Pulmonary artery endothelial cell (primary cell): ENCODE measurements at places on chromosomes 3 and 15. TPM values are rescaled to one million over a fixed set of nuclear protein-coding genes. Genes with fewer than 3 reads are reported as not detected.

GOLGA6L7 gene
- not detected in 2 replicates for total RNA-seq

GRCh38 chr3:128681369-128681829, 30.8 kb upstream of the RPN1 start:
- no peak for DNase-seq

DNA sequence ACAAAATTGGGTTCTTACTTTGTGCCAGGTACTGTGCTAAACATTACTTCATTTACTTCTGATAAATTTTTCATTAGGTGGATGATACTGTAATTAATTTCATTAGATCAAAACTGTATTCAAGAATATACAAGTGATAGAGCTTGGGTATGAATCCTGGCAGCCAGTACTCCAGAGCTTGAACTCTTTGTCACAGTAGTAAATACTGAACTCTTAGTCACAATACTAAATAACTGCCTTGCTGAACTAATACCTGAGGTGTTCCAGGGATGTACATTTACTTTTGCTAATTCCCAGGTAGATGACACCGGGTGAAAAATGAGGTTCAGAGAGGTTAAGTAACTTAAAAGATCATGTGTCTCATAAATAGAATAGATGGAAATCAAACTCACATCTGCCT, 20.3 kb downstream of the FXR1 start:
- DNase-seq, result no peak

- no peak for DNase-seq
Observed at GRCh38 chr3:160464321-160464720, 14.7 kb upstream of the TRIM59 start.

DNA sequence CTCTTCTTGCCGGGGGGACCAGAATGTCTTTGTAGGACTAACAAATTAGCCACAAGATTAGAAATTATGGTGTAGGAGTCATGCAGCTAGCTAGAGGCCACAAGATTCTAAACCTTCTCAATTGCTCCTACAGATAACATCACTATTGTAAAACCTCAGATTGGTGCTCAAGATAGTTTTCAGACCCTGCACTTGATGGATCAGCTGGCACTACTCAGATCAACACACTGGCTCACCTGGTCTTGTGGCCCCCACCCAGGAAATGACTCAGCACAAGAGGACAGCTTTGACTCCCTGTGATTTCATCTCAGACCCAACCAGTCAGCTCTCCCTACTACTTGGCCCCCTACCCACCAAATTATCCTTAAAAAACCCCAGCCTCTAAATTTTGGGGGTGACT, 124.1 kb upstream of the RASGRP1 start:
- DNase-seq, result no peak

CHL1 gene
- total RNA-seq, result not detected in 2 replicates

LARP6 gene
- total RNA-seq, result 11.4 and 23.9 TPM in 2 replicates

DNA sequence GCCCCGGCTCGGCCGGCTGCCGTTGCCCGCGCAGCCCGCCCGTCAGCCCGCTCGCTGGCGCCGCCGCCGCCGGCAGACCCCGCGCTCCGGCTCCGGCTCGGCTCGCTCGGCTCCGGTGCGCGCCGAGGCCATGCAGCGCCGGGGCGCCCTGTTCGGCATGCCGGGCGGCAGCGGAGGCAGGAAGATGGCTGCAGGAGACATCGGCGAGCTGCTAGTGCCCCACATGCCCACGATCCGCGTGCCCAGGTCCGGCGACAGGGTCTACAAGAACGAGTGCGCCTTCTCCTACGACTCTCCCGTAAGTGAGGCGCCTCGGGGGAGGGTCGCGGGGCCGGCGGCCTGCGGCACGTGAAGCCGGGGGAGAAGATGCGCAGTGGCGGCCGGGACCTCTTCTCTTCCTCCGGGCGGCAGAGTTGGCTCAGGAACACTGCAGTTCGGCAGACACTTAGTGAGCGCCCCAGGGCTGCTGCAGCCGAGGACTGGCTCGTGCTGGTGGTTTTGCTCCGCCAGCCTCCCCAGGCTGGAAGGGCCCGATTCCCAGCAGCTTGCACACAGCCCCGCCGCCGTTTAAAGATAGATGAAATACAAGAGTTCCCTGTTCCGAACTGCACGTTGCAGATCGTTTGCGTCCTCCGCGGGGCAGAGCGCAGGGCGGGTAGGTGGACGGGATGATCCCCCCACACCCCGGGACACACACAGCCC, 407 bp downstream of the USP13 start:
- peak; percentile 39 for DNase-seq

DNA sequence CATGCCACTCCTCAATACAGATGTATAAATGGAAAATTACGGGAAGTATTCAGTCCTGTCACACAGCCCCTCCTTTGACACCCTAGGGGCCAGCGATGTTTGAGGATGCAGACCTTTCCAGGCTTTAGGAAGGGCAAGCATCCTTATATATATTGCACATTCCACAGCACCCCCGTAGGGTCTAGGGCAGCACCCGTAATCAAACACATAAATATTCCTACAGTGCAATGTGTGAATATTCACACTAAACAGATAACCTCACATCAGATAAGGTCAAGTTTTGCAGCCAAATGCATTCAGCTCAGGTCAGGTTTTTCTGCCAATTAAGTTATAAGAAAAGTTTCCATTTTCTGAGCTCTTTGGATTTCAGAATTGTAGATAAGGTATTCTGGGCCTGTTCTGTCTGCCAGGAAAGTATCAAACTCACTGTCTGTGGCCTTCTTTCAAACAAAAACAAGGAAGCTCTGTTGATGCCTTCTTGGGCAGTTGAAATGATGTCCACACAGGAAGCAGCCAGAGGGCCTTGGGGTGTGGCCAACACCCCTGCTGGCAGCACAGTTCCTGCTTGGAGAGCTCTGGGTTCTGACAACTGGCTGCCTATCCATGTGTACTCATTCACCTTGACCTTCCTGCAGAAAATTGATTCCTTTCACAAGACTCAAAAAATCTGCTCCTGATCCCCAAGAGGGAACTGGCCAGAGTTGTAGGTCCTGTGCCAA, 427.0 kb downstream of the NTRK3 start:
- no peak for DNase-seq

GRCh38 chr3:190260301-190260700, 61.9 kb downstream of the CLDN1 start:
- no peak for DNase-seq

- no peak for DNase-seq
Observed at GRCh38 chr15:67100801-67101581, 35.6 kb downstream of the SMAD3 start.

DNA sequence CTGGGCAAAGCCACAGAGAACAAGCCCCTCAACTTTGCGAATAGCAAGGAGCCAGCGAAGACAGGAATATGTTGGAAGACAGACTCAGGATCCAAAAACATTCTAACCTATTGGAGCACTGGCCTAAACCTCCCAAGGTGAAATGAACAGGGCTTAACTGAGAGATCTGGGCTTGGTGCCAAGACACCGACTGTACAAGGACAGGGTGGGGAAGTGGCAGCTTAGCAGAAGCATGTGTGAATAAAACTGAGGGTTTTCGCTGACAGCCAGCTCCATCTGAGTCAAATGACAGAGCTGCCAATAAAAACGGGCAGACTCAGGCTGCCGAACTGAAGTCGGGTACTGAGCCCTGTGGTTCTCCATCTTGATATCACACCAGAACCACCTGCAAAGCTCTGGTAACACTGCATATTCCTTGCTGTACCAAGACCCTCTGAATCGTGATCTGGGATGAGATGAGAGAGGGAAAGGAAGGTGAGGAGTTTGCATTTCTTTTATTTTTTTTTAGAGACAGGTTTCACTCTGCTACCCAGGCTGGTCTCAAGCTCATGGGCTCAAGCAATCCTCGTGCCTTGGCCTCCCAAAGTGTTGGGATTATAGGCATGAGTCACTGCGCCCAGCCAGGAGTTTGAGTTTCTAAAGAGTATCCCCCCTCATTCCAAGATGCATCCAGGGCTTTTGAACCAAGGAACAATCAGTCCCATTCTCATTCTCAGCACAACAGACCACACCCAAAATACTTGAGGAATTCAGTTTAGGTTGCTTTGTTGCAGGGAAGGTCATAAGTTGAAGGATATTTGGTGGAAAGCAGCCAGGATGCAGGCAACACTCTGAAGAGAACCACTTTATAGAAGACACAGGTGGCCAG, 6.0 kb upstream of the PLCB2 start:
- peak; percentile 15 for DNase-seq

DNA sequence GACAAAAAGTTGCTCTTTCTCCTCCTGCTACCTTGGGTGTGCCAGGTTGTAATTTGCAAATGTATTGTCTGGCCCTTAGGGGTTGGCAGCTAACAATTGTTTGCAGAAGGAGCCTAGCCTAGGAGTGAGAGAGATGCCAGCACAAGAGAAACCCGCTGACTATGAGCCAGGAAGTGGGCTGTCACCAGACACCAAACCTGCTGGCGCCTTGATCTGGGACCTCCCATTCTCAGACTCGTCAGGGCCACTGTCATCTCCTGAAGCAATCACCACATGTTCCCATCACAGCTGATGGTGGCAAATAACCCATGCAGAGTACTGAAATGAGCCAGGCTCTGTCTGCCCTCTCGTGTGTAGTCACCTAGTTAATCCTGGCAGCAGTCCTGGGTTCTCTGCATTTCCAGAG, 406.4 kb upstream of the NPAP1 start:
- no peak for DNase-seq

GRCh38 chr3:150035301-150035779, 64.6 kb upstream of the PFN2 start:
- no peak for DNase-seq

DNA sequence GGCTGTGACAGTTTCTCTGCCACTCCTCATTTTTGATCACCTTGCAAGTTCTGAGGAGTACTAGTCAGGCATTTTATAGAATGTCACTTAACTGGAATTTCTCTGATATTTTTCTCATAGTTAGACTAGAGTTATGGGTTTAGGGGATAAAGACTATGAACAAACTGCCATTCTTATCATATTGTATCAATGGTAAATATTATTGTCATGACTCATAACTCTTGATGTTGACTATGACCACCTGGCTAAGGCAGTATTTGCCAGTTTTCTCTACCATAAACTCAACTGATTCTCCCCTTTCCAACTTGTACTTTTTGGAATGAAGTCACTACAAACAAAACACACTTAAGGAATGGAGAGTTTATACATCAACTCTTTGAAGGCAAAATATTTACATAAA, 22.7 kb upstream of the OR5K1 start:
- DNase-seq, result no peak

MRPL46 gene
- total RNA-seq, result 19.7 and 19.9 TPM in 2 replicates

- DNase-seq, result no peak
Observed at GRCh38 chr3:123194552-123194951, 7.2 kb upstream of the SEC22A start.

REC114 gene
- total RNA-seq, result not detected in 2 replicates

ITIH1 gene
- not detected in 2 replicates for total RNA-seq

ELP6 gene
- total RNA-seq, result 33.8 and 36.8 TPM in 2 replicates

DNA sequence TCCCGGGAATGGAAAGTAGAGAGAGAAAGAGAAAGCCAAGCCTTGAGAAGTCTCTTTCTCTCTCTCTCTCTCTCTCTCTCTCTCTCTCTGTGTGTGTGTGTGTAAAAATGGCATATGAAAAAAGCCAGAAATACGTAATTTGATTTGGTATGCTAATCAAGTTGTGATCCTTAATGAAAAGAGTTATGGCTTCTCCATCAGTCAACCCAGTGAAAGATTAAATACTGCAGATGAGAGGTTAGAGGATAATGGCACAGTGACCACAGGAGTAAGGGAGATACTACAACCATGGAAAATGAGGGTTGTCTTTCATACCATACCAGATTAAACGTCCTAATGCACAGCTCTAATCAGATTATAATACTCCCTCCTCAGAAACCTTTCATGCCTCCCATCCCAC, 193.5 kb upstream of the SOX2 start:
- DNase-seq, result no peak

GRAMD1C gene
- total RNA-seq, result 19.0 and 20.2 TPM in 2 replicates

DNA sequence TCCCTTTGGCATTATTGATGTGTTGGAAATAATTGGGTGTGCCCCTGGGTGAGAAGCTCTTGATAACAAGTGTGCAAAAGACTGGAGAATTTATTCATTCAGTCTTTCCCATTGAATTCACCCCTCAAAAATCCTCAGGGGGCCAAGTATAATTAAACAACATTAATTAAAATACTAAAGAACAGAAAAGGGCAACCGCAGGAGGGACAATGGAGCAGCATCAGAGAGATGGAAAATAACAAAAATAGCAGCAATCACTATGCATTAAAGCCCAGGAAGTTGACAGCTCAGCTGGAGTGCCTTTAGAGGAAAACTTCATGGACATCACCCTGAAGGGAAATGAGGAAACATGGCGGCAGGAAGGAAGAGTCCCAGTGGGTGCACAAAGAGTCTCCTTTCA, 227.6 kb downstream of the MINAR1 start:
- DNase-seq, result no peak

TMEM212 gene
- total RNA-seq, result not detected in 2 replicates

UBA7 gene
- 29.5 and 42.2 TPM in 2 replicates for total RNA-seq

DNA sequence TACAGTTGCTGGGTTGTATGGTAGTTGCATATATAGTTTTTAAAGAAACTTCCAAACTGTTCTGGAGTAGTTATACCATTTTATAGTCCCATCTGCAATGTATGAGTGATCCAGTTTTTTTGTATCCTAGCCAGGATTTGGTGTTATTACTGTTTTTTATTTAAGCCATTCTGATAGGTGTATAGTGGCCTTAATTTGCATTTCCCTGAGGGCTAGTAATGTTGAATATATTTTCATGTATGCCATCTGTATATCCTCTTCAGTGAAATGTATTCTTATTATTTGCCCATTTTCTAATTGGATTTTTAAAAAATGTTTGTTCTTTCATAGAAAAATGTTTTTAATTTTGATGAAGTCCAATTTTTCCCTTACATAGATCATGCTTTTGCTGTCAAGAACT, 29.2 kb downstream of the PXK start:
- DNase-seq, result no peak

GRCh38 chr3:190124067-190124466, 3.4 kb upstream of the P3H2 start:
- no peak for DNase-seq

PARP14 gene
- total RNA-seq, result 58.9 and 104 TPM in 2 replicates

ADAMTS9 gene
- total RNA-seq, result 42.4 and 58.3 TPM in 2 replicates

NRG4 gene
- total RNA-seq, result not detected in 2 replicates

- DNase-seq, result no peak
Observed at GRCh38 chr3:179318876-179319275, 4.0 kb upstream of the ZNF639 start.

GRCh38 chr15:101054991-101055390, 135.8 kb downstream of the LRRK1 start:
- DNase-seq, result no peak

ATP2B2 gene
- not detected in 2 replicates for total RNA-seq

- DNase-seq, result no peak
Observed at GRCh38 chr3:57077630-57078343, 17.3 kb downstream of the SPATA12 start.

GRCh38 chr3:86793786-86794185, 197.2 kb downstream of the VGLL3 start:
- peak; percentile 15 for DNase-seq
